ENCODE measurements at places on chromosomes 16 and 17.
A peak's percentile ranks its signal among the peaks of the same experiment; 100 is the strongest.

DNA sequence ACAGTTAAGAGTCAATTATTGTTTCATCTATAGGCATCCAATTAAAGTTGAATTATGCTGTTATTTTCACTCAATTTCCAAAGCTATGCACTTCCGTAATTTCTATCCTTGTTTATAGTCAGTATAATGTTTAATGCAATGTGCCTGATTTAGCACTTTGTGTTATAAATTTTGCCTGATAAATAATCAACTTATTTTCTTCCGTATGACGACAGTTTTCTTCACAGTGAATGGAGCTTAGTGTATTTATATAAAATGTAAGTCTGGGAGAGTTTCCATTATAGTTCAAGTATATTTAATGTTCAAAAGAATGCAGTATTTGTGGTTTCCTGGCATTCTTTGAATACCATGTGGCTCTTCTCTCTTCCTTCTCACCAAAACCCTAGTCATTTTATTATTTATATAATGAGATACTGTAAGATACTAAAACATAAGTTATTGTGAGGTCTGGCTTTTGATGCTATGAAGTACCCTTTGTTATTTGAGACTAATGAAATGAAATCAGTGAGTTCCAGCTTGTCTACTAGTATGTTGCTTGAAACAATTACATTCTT, 240.6 kb downstream of the PRKCA start:
- no peak for DNase-seq

DNA sequence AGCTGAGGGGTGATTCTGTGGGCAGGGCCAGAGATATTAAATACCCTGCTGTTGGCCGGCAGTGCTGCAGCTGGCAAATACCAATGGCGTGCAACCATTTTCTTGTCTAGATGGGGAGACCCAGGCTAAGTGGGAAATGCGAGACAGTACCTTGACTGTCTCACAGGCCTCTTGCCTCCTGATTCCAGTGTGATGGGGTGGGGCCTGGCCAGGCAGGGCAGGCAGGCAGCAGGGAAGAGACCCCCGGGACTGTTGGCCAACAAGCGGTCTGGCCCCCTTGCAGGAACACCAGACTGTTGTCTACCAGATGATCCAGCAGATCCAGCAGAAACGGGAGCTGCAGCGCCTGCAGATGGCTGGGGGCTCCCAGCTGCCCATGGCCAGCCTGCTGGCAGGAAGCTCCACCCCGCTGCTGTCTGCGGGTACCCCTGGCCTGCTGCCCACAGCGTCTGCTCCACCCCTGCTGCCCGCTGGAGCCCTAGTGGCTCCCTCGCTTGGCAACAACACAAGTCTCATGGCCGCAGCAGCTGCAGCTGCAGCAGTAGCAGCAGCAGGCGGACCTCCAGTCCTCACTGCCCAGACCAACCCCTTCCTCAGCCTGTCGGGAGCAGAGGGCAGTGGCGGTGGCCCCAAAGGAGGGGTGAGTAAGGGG, 5.7 kb upstream of the CISD3 start:
- DNase-seq, result no peak

DNA sequence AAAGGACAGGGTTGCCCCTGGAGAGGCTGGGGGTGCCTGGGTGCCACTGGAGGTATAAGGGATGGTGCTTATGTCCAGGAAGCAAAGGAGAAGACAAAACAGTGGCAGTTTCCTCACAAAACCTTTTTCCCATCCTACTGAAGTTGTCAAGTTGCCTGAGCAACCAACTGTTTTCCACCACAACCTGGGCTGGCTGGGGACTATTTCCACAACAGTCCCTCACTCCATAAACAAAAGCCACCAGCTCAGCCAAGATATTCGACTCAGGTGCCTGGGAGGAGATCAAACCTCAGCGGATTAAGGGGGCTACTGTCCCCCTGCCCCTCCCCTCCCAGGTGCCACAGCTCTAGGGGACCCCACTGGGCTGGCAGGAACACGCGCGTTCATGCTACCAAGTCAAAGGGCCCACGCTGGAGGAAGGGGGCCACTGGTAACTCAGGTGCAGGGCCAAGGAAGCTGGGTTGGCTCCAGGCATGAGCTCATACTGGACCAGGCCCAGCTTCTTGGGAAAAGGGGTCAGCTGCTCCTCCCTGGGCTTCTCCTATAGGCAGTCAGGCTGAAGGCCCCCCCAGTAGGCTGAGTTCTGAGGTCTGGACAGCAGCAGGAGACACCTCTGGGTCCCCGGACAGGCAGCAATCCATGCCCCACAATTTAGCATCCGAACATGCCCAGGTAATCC, 45.7 kb upstream of the MRPS23 start:
- no peak for DNase-seq

- peak; percentile 94 for DNase-seq
Measured at GRCh38 chr17:27473748-27474609, 17.7 kb downstream of the KSR1 start.

- DNase-seq, result peak; percentile 64
Measured at GRCh38 chr16:1152651-1153259, at the start of gene CACNA1H. TSS of gene CACNA1H (plus strand) at chr16:1153106. CDS start at chr16:1153738, 632 bp downstream.

- no peak for DNase-seq
Measured at GRCh38 chr16:1863681-1864460, 8.1 kb downstream of the MEIOB start.

- no peak for DNase-seq
Measured at GRCh38 chr17:49958723-49959122, 10.3 kb upstream of the DLX4 start.

DNA sequence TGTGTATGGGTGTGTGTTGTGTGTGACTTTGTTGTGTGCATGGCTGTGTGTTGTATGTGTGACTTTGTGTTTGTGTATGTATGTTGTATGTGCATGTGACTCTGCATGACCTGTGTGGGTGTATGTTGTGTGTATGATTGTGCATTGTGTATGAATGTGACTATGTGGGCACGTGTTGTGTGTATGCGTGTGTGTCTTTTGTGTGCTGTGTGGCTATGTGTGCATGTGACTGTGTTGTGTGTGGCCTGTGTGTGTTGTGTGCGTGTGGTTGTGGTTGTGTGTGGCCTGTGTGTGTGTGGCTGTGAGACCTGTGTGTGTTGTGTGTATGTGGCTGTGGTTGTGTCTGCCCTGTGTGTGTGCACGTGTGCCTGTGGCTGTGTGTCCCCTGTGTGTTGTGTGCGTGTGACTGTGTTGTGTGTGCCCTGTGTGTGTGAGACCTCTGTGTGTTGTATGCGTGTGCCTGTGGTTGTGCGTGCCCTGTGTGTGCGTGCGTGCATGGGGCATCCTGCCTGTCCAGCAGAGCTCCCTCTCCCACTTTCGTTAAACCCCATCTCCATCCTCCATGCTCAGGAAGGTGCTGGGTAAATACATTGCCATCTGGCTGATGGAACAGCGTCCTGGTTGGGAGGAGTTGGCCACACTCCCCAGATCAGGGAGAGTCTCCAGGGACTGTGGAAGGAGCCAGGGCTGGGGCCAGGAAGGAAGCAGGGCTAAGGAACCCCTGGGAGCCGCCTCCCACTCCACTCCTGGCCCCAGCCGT, 90.1 kb upstream of the GSE1 start:
- DNase-seq, result no peak

DNA sequence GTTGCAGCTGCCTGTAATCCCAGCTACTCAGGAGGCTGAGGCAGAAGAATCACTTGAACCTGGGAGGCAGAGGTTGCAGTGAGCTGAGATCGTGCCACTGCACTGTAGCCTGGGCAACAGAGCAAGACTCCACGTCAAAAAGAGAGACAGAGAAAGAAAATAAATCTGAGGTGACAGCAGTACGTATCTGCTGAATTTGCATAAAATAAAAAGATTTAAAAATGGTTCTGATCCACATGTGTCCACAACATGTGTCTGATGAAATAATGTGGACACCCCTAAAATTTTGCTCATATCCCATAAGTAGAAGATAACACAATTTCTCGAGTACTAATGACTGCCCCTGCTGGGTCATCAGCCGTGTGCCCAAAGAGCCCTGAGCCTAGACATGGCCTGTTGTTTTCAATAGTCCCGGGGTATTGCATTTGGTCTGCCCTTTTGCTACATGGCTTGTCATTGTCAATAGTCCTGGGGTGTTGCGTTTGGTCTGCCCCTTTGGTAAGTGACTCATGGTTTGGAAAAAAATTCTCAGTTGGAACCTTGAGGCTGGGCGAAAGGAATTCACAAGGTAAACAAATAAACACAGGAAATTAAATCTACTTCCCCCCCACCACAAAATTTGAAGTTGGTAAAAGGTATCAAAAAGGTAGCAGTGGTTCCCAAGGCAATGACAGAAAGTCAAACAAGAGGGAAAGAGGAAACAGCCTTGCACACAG, 434.6 kb upstream of the MAF start:
- no peak for DNase-seq

- DNase-seq, result no peak
Measured at GRCh38 chr16:27771201-27771910, 221.4 kb downstream of the KATNIP start.

- no peak for DNase-seq
Measured at GRCh38 chr16:88628512-88628974, 9.8 kb upstream of the IL17C start.

All from activated naive CD4-positive, alpha-beta T cell treated with anti-CD3 and anti-CD28 coated beads for 36 hours (primary cell).